Activated T-helper 1 cell treated with anti-CD3 and anti-CD28 coated beads, Interleukin-12 subunit alpha, Interleukin-12 subunit beta, Interleukin-2, Interleukin-4 antibody, amounts not matched to agents 30 ng/mL and 10 ng/mL and 1 ng/mL, durations not matched to agents 14 hours and 24 hours and 36 hours (primary cell): ENCODE measurements at places on chromosomes 5 and 9.
A peak's percentile ranks its signal among the peaks of the same experiment; 100 is the strongest.

- no peaks in the 10 kb centered on the region for H3K4me1 ChIP-seq
- no peak overlapping the region for H3K27ac ChIP-seq
- no peak overlapping the region for H3K4me3 ChIP-seq
- H3K36me3 ChIP-seq, result no peaks in the 10 kb centered on the region
- no peaks in the 10 kb centered on the region for H3K27me3 ChIP-seq
Observed at GRCh38 chr9:117095081-117095480, 319.8 kb downstream of the ASTN2 start.

DNA sequence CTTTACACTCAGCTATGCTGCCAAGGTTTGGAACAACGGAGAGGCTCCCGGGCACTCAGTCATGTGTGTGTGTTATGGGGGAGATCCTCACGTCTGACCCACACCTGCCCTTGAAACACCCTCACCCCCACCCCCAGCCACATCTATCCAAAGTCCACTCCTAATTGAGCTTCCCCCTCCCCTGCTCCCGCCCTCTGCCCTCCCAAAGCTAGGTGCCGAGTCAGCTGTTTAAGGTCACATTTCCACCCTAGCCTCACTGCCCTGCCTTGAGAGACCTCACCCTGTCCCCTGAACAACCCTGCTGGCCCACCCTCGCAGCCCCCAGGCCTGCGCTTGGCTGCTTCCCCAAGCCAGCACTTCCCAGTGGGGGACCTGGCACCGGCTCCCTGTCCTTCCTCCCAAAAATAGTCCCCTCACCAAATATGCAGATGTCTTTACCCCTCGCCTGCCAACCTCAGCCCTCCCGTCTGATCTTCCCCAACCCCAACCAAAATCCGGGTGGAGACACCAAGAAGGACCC, 36.0 kb downstream of the GLDC start:
- H3K4me3 ChIP-seq, result no peak overlapping the region
- peaks cover 1% of the 10 kb centered on the region for H3K27me3 ChIP-seq
- DNase-seq, result no peak
- H3K36me3 ChIP-seq, result no peaks in the 10 kb centered on the region

DNA sequence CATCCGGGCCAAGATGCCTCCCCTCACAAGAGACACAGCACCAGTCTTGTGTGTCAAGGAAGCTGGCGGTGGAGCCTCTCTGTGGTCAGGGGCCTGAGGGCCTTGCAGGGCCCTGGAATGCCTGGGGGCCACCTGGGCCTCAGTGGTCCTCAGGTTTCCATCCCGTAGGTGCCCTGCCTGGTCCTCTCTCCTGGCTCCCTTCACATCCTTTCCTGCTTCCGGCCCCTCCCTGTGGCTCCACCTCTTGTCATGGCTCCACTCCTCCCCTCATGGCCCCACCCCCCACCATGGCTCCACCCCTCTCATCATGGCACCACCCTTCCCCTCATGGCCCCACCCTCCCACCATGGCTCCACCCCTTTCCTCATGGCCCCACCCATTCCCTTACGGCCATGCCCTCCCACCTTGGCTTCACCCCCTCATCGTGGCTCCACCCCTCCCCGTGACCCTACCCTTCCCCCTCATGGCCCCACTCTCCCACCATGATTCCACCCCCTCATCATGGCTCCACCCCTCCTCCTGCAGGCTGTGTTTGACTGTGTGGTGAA, 175.8 kb downstream of the CACNA1B start:
- H3K4me1 ChIP-seq, result no peaks in the 10 kb centered on the region
- no peak overlapping the region for H3K27ac ChIP-seq
- no peak overlapping the region for H3K4me3 ChIP-seq
- H3K27me3 ChIP-seq, result peaks cover 2% of the 10 kb centered on the region
- no peaks in the 10 kb centered on the region for H3K36me3 ChIP-seq

DNA sequence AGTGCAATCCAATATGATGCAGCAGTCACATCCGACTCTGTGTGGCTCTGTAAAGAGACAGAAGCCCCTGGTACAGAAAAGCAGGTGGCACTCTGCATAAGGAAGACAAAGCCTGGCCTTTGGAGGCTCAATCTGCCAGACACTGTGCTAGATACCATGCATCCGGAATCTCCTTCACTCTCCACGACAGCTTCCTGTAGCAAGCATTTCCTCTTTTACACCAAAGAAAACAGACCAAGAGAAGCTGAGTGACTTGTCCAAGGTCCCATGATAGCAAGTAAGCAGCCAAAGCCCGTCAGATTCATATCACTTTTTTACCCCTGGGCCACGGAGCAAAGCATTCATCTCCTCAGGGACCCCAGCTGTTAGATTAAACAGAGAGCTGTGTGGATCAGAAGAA, 64.2 kb upstream of the SMIM23 start:
- H3K4me3 ChIP-seq, result no peak overlapping the region
- no peak for DNase-seq
- no peaks in the 10 kb centered on the region for H3K36me3 ChIP-seq
- no peak overlapping the region for H3K27ac ChIP-seq

DNA sequence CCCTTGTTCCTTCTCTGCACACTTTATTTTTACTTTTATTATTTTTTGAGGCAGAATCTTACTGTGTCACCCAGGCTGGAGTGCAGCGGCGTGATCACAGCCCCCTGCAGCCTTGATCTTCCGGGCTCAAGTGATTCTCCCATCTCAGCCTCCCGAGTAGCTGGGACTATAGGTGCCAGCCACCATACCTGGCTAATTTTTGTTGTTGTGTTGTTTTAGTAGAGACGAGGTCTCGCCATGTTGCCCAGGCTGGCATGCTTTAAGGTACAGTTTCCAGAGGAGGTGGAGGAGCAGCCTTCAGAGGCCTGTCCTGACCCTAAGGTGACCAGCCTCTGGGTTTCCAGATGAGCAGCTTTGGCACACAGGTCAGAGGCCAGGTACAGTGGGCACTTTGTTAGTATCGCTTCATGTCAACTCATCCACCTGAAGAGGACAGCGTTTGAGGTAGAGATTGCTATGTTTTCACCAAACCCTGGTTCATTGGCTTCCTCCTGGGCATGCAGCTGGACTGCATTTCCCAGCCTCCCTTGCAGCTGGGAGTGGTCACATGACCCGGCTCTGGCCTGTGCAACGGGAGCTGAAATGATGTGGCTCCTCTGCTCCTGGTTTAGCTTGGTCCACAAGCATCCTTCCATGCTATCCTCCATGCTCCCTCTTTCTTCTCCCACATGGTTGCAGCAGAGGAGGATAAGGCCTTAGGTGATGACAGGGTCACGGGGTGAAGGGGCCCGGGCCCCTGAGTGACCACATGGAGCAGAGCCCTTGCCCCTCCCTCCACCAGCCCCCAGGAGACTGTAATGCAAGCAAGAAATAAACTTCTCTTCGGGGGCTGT, 139.3 kb upstream of the IER5L start:
- no peak overlapping the region for H3K27ac ChIP-seq
- H3K27me3 ChIP-seq, result peaks cover 6% of the 10 kb centered on the region
- H3K36me3 ChIP-seq, result no peaks in the 10 kb centered on the region
- peaks cover 10% of the 10 kb centered on the region for H3K4me1 ChIP-seq

DNA sequence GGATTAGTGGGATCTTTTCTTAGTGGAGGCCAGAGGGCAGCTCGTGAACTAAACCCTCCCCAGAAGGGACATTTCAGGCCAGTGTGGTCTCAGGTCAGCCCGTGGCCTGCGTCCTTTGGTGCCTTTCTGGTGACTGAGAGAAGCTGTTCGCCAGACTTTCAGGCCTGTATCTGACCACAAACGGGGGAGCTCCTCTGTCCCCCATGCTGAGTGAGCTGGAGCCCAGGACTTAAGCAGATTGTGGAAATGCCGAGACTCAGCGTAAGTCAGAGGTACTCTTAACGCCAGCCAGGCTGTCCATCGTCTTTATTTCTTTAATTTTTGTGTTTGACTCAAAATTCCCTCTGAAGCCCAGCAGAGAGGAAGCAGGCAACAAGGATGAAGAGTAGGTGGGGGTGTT, 54.8 kb upstream of the NCS1 start:
- no peaks in the 10 kb centered on the region for H3K27me3 ChIP-seq
- H3K4me3 ChIP-seq, result no peak overlapping the region
- DNase-seq, result no peak
- no peak overlapping the region for H3K27ac ChIP-seq

DNA sequence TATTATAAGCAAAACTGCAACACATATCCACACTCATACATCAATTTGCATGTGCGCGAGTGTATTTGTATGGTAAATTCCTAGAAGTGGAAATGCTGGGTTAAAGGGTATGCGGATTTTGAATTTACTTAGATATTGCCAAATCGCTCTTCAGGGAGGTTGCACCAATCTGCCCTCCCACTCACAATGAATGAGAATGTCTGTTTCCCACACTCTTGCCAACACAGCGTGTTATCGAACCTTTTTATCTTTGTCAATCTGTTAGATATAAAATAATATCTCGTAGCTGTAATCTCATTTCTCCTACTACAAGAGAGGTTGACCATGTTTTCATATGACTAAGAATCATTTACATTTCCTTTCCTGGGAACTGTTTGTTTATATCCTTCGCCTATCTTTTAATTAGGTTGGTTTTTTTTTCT, 35.7 kb downstream of the LHX2 start:
- no peaks in the 10 kb centered on the region for H3K36me3 ChIP-seq
- no peaks in the 10 kb centered on the region for H3K4me1 ChIP-seq
- no peak overlapping the region for H3K4me3 ChIP-seq
- H3K27ac ChIP-seq, result no peak overlapping the region
- no peak for DNase-seq
- H3K27me3 ChIP-seq, result peaks cover 38% of the 10 kb centered on the region

GRCh38 chr5:15452030-15452429, 48.0 kb upstream of the FBXL7 start:
- H3K4me1 ChIP-seq, result no peaks in the 10 kb centered on the region
- no peak overlapping the region for H3K4me3 ChIP-seq
- no peak for DNase-seq
- no peaks in the 10 kb centered on the region for H3K27me3 ChIP-seq
- no peaks in the 10 kb centered on the region for H3K36me3 ChIP-seq

DNA sequence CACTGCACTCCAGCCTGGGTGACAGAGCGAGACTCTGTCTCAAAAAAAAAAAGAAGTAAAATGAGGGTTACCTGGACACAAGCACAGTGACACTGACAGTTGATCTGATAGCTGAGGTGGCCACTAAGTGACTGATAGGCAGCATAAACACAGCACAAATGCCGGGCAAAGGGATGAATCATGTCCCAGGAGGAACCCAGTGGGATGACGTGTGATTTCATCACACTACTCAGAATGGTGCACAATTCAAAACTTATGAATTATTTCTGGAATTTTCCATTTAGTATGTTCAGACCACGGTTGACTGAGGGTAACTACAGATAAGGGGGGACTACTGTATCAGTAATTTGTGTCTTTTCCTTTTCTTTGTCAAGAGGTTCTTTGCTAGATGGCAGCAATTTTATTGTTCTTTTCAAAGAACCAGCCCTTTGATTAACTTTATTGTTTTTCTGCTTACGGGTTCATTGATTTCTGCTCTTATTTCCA, 34.3 kb upstream of the RNF130 start:
- no peak for DNase-seq
- no peak overlapping the region for H3K27ac ChIP-seq
- no peaks in the 10 kb centered on the region for H3K27me3 ChIP-seq
- no peaks in the 10 kb centered on the region for H3K4me1 ChIP-seq

DNA sequence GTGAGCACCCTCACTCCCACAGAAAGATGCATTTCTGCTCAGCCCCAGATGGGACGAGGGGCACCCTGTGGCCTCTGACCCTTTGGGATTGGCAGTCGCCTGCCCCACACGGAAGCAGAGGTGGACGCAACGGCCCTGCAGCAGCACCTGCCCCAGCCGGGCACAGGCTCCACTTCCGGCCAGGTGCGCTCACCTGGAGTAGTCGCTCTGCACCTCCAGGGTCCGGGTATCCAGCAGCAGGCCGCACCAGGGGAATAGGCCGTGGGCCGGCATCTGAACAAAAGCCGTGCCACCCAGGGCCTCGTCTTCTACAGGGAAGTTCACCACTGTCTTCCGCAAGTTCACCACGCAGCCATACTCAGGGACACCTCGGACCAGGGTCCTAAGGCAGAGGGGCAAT, 30.7 kb downstream of the TERT start:
- peaks cover 10% of the 10 kb centered on the region for H3K4me1 ChIP-seq
- H3K27ac ChIP-seq, result no peak overlapping the region
- H3K27me3 ChIP-seq, result peaks cover 5% of the 10 kb centered on the region
- H3K4me3 ChIP-seq, result no peak overlapping the region
- DNase-seq, result no peak

- no peaks in the 10 kb centered on the region for H3K4me1 ChIP-seq
- H3K27me3 ChIP-seq, result peaks cover 2% of the 10 kb centered on the region
- DNase-seq, result no peak
- H3K36me3 ChIP-seq, result no peaks in the 10 kb centered on the region
- no peak overlapping the region for H3K4me3 ChIP-seq
Observed at GRCh38 chr5:10201223-10201868, 48.3 kb downstream of the ATPSCKMT start.

- no peaks in the 10 kb centered on the region for H3K36me3 ChIP-seq
- no peaks in the 10 kb centered on the region for H3K4me1 ChIP-seq
- no peak overlapping the region for H3K4me3 ChIP-seq
- no peak overlapping the region for H3K27ac ChIP-seq
- H3K27me3 ChIP-seq, result no peaks in the 10 kb centered on the region
Observed at GRCh38 chr9:118929287-118929686, 439.9 kb downstream of the BRINP1 start.

- H3K27me3 ChIP-seq, result peaks cover 20% of the 10 kb centered on the region
- no peaks in the 10 kb centered on the region for H3K36me3 ChIP-seq
- no peak overlapping the region for H3K27ac ChIP-seq
- H3K4me3 ChIP-seq, result no peak overlapping the region
- peaks cover 9% of the 10 kb centered on the region for H3K4me1 ChIP-seq
Observed at GRCh38 chr5:180204276-180204819, 4.7 kb downstream of the RASGEF1C start.

DNA sequence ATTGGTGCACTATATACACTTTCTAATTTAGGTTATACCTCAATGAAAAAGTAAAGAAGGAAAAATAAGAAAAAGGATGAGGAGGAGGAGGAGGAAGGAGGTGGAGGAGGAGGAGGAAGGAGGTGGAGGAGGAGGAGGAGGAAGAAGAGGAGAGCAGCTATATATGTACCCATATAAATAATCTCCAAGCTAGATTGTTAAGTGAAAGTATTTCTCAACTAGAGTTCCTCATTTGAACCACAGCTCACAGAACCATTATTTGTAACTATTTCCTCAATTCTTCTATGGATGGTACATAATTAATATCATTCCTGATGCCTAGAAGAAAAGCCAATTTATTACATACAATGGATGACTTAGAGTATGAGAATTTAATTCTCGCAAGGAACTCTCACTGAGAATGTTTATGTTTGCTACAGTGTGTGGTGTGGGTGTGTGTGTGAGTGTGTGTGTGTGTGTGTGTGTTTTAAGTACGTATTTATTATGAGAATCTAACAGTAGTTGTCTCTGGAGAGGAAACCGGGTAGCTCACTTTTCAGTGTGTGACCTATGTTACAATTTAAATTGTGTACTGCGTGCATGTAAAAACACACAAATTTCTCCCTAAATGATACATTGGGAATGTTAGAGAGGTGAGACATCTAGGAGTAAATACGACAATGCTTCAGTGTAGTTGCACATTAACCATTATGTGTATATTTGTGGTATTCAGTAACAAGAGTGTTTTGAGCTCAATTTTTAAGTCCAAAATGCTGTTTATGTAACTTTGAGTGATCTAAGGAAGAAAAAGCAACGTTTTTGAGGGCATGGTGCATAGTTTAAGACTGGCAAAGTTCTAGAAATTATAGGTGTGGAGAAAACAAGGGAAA, 20.2 kb upstream of the NREP start:
- no peak for DNase-seq
- no peak overlapping the region for H3K4me3 ChIP-seq
- H3K27me3 ChIP-seq, result peaks cover 26% of the 10 kb centered on the region
- no peak overlapping the region for H3K27ac ChIP-seq
- no peaks in the 10 kb centered on the region for H3K4me1 ChIP-seq
- no peaks in the 10 kb centered on the region for H3K36me3 ChIP-seq

- H3K27me3 ChIP-seq, result no peaks in the 10 kb centered on the region
- H3K27ac ChIP-seq, result peak overlapping the region; percentile 19
- no peak for DNase-seq
- H3K4me3 ChIP-seq, result no peak overlapping the region
- H3K36me3 ChIP-seq, result peaks cover 1% of the 10 kb centered on the region
- H3K4me1 ChIP-seq, result peaks cover 26% of the 10 kb centered on the region
Observed at GRCh38 chr5:154358516-154359220, 87.1 kb upstream of the SAP30L start.
